ENCODE measurements at places on chromosomes 16 and 17. TPM values are rescaled to one million over a fixed set of nuclear protein-coding genes. Genes with fewer than 3 reads are reported as not detected.

- DNase-seq, result no peak
Observed at GRCh38 chr17:72425133-72425793, 304.4 kb downstream of the SOX9 start.

DNA sequence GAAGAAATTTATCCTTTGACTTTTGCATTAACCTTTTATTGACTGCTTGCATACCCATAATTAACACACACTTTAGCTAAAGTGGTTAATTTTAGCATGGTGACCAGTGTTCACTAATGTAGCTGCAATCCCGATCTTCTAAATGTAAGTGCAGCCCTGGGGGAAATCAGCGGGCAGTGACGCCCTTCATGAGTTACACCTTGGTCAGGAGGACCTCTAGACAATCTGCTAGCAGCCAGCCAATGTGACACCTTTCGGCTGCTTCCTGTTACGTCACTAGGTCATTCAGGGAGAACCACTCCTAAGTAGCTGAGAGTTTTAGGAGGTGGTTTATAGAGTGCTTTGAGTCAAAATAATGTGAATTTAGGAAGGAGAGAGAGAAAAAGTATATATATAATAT lies 180.5 kb downstream of the IRX3 start:
- no peak for DNase-seq

DNA sequence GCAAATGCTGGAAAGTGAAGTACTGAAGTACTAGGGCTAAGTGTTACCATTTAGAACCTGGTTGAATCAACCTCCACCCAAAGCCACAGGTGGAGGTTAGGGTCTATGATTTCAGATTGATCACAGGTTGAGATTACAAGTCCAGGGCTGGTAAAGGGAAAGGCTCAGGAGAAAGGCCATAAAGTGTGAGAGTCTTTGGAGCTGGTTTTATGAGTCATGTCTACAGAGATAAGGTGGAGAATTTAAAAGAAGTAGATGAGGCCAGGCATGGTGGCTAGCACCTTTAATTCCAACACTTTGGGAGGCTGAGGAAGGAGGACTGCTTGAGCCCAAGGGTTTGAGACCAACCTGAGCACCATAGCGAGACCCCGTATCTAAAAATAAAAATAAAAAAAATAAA lies 221.7 kb upstream of the CDH11 start:
- no peak for DNase-seq

DNA sequence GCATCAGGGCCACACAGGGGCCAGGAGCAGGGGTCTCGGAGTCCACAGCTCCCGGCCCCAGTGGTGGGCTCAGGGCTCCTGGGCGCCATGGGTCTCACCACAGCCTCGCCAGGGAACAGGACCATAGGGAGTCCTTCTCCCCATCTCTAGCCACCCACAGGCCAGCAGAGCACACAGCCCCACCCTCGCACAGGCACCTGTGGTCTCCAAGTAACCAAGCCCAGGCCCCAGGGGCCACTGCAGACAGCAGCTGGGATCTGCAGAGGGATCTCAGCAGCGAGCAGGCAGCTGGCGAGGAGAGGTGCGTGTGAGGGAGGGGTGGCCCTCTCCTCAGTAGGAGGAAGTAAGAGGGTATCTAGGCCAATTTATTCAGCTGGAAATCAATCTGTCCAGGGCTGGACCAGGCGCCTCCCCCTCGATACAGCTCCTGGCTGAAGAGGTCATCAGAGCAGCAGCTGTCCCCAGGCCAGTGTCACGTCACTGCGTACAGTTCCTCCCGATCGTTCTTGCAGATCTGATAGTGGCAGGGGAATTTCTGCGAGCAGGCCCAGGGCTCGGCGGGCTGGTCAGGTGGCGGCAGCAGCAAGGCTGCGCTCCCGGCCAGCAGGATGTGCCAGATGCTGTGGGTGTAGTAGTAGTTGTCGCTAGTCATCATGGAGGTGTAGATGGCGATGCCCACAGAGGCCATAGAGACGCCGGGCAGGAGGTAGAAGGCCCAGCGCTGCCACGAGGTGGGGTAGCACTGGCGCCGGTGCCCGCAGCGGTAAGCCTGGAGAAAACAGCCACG lies 1.4 kb upstream of the MRPL28 start:
- no peak for DNase-seq

DNA sequence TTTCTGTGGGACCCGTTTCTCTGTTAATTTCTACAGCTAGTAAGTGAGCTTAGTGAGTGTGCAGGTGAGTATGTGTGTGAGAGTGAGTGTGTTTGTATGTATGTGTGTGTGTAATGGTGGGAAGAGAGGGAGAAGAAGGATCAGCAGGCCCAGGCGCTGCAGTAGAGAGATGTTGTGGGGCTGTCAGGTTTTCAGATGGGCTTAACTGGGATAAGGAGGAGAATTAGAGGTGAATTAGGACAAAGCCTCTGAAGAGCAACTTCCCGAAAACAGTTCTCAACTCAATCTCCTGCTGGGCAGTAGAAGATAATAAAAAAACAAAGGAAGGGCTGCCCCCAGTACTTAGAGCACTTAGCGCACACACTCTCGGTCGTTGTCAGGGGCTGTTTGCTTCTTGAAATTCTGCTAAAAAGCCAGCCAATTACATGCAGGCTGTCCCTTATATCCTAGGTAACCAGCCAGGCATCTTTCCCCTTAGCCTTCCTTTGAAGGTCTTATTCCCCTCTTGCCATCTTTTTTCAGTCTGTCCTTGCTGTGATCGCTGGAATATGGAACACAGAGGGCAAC lies 63.4 kb downstream of the CLEC16A start:
- DNase-seq, result no peak

GRCh38 chr17:79027925-79028491 lies 4.0 kb downstream of the C1QTNF1 start:
- DNase-seq, result peak; percentile 53

SCGB1C2 gene
- total RNA-seq, result not detected

SYNGR3 gene
- 0.44 TPM for total RNA-seq

CDK5RAP3 gene
- total RNA-seq, result 183 TPM

CPSF4L gene
- not detected for total RNA-seq

DNAH2 gene
- total RNA-seq, result 1.5 TPM

RAB37 gene
- 2.0 TPM for total RNA-seq

Data from breast epithelium (tissue), 4 donors.